ENCODE measurements at places on chromosomes 5 and 9.

DNA sequence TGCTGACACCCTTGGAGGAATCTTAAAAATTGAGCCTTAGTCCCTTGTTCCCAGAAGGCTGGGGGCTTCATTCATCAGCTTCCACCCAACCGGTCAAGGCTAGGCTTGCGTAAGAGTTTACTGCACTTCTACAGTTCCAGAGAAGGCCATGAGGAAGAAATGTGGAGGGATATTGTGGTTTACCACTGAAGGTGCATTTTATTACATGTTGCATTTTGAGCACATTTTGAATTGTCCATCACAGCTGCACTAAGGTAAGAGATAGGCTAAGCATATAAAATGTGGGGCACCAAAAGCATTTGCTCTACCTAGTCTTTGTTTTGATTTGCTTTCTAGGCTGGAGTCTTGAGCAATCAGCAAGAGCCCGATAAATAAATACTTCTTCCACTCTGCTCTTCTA lies 167.1 kb upstream of the PAPPA start:
- no peak for DNase-seq

DNA sequence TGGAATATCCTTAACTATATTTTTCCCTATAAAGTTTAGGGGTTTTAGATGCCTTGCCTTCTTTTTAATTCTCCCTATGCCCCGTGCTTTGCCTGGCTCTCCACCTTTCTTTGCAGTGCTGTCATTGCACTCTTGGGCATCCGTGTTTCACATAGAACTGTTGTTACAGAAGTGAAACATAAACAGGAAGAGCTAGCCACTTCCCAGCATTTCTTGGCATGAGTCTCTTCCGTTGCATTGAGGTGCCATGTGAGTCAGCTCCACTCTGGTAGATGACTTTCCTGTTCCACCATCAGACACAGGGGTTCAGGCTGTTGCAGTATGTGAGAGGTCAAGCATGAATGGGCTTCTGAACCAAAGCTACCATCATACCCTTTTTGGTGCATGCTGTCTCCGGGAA lies 73.4 kb downstream of the ANGPTL2 start:
- DNase-seq, result no peak

DNA sequence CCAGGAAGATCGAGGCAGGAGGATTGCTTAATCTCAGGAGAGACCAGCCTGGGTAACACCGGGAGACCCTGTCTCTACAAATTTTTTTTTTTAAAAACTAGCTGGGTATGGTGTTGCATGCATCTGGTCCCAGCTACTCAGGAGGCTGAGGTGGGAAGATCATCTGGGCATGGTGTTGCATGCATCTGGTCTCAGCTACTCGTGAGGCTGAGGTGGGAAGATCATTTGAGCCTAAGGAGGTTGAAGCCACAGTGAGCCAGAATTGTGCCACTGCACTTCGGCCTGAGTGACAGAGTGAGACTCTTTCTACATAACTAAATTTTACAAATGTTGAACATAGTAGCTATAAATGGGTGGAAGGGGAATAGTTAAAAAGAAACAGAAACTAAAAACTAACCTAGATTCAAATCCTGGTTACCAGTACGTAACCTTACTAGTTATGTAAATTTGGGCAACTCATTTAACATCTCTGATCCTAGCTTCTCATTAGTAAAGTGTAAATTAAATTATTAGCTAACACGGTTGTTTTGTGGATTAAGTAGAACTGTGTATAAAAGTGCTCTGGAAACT lies 41.7 kb downstream of the TMEM161B start:
- no peak for DNase-seq

GRCh38 chr5:59543821-59544442 lies 349.6 kb downstream of the PDE4D start:
- DNase-seq, result no peak

DNA sequence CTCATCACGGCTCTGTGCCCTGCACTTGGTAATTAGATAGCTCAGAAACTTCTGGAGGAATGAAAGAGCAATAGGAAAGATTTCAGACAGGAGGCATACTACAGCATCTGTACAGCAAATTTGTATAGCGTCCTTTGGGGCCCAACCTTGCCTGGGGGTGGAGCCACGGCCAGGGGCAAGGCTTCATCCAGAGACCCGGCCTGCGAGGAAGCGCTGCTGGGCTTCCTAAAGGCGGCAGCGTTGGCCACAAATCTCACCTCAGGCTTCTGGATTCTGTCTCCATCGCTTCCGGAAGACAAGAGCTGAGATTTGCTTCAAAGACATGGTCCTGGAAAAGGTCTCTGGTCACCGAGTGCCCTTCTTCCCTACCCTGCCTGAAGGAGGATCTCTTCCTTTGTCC lies 12.2 kb upstream of the SPATA31D1 start:
- DNase-seq, result no peak

DNA sequence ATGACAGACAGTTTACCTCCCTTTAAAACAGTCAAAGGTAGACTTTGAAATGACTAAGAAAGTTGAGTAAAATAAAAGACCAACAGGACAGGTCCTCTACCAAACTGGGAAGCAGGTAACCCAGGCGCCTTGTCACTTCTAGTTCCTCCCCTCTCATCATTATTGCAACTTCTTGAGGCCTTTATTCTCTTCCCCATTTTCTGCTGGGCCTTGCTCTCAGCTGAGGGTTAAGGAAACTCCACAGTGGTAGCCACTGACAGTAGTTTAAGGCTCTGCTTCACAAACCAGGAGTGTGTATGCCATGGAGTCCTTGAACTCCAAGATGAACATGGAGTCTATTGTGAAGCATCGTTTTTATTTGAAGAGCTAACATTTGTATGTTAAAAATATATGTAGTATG lies 36.9 kb upstream of the TCERG1 start:
- no peak for DNase-seq

GRCh38 chr5:95956021-95956899 lies 5.4 kb downstream of the ELL2 start:
- DNase-seq, result no peak

- no peak for DNase-seq
These were observed 82.7 kb downstream of the ITGA1 start for GRCh38 chr5:52870448-52870847.

DNA sequence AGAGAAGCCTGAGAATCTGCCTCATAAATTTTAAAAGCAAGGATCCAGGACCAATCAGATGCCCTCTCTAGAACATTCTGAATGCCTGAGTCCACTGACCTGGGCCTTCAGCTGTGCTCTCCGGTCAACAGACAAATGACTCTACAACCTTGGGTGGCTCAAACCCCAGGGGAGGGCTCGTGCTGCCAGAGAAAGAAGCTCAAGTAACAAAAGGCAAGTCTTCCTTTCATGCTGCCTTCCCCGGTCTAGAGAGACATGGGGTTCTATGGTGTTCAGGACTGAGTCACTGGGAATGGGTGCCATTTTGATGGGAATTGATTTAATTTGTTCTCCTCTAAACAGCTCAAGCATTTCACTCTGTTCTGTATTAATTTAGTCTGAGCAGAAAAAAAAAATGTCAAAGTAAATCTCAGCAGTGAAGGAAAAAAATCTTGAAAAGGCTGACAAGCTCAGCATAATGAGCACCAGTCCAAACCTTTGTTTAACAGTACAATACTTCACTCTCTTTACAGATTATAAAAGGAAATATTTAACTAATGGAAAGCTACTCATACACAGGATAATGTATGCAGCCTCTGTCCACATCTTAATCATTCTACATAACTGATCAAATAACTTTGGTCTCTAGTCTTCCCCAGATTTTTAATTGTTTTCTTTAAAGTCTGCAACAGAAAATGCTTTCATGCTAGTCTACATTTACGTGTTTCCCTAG lies 191.0 kb downstream of the GLIS3 start:
- no peak for DNase-seq

DNA sequence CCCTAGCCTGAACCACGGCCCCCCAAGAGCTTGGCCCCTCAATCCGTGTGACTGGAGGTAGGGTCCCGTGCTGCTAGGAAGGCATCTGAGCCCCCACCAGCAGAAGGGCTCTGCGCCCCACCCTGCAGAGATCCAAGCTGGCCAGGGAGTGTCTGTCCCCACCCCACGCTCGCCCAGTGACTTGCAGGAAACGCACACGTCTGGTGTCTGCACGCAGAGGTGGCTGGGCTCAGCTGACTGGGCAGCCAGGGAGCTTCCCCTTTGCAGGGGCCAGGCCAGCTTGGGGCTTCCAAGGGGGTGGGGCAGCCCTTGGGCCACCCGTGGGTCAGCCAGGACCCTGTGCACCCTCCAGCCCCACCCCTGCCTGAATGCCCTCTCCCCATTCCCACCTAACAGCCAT lies 24.3 kb downstream of the NOTCH1 start:
- DNase-seq, result no peak

DNA sequence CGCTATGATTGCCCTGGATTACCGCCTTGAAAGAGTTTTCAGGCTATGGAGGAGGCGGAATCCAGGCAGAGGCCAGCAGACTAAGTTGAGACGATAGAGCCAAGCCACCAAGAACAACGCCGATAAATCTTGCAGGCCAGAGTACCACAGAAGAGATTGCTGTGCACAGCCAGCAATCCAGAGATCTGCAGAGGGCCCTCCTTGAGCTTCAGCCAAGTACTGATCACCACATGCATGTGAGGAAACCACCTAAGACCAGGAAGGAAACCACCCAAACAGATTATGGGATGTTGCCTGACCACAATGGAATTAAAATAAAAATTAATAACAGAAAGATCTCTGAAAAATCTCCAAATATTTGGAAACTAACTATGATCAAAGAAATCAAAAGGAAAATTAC lies 74.9 kb downstream of the GCNT4 start:
- DNase-seq, result no peak

DNA sequence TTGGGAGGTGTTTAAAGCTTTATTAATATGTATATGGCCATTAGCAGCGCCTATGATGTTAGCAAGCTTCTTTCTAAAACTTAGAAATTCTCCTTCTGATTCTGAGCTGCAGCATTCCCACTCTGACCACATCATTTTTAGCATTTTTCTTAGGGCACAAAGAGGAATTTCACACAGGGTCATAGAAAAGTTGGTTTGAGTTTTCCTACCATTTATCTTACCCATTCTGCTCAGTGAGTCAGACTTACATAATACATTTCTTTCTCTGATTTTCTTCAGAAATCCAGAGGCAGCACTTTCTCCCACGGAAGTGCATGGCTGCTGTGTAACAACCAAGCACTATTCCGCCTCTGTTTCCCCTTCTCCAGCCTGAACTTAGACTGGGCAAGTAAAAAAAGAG lies 246.6 kb downstream of the ARL15 start:
- DNase-seq, result no peak

- no peak for DNase-seq
These were observed 674 bp downstream of the LHFPL2 start for GRCh38 chr5:78647838-78648358.

DNA sequence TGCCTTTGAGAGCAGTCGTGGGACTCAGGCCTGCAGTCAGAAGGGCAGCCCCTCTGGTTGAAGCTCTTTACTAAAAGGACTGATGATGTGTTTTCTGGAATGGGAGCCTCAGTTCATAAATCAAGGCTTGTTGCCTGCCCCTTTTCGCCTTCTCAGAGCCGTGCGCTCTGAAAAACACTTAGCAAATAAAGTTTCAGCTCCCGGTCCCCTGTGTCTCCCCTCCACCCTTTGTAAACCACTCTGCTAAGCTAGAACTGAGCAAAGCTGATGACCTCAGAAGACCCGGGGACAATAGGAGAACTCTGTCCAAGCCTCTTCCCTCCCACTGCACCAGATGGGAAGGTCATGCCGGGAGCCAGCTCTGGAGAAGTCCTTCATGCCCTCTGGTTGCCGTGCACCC lies 39.3 kb upstream of the ADRA1B start:
- DNase-seq, result no peak

GRCh38 chr5:36502608-36503007 lies 103.8 kb upstream of the SLC1A3 start:
- DNase-seq, result no peak

DNA sequence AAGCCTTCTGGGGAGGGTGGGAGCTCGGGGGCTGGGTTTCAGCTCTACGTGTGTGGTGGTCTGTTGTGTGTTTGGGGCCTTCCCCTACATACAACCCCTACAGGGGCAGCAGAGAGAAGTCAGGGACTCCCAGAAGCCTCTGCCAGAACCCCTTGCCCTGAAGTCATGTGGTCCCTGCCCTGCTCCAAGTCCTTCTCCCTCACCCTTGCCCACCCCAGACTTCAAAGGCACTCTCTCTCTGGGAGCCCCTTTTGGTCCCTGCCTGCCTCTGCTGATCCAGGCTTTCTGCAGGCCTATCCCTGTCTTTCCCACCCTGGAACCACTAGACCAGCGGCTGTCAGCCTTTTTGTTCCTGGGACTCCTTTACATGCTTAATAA lies 61.1 kb upstream of the PSD2 start:
- DNase-seq, result no peak

- DNase-seq, result no peak
These were observed 121.5 kb downstream of the CAMK4 start for GRCh38 chr5:111345731-111346130.

- peak; percentile 83 for DNase-seq
These were observed 59.0 kb downstream of the MAT2B start for GRCh38 chr5:163564321-163564938.

DNA sequence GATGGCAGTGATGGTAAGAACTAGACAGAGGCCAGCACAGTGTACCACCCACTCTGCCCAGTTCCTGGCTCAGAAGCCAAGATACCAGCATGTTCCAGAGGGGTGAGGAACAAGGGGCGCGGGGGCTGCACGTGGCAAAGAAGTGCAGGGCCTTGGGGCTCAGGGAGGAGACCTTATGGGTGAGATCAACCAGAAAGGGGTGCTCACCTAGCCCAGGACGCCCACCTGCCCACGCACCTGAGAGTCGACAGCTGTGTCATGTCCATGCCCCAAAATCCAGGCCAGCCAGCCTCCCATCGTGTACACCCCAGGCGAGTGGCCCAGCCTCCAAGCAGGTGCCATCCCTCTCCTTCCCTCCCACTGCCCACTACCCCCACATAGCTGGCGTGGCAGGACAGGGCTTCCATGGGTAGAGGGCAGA lies 34.9 kb downstream of the BICD2 start:
- DNase-seq, result peak; percentile 19

GRCh38 chr5:107533910-107534876 lies 136.5 kb downstream of the EFNA5 start:
- DNase-seq, result no peak

- DNase-seq, result no peak
These were observed 20.2 kb upstream of the PCDHB1 start for GRCh38 chr5:141031006-141031405.

DNA sequence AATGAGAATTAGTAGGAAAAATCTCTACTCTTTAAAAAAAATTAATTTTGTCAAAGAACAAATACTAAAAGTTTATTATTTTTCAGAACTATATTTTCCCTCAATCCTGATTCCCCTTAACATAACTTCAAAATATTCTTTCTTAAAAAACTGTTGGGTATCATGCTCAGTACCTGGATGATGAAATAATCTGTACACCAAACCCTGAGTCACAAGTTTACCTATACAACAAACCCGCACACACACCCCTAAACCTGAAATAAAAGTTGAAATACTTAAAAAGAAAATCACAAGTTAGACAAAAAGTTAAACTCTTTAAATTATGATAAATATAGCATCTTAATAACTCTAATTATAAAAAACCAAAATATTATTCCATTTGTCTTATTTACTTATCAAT lies 812.3 kb downstream of the MAT2B start:
- no peak for DNase-seq

- no peak for DNase-seq
These were observed 80.4 kb downstream of the ALDH7A1 start for GRCh38 chr5:126514558-126515141.

GRCh38 chr9:137464291-137464999 lies 5.3 kb upstream of the NSMF start:
- no peak for DNase-seq

GRCh38 chr9:23587433-23587832 lies 238.6 kb downstream of the ELAVL2 start:
- DNase-seq, result no peak

Data from activated CD8-positive, alpha-beta memory T cell treated with anti-CD3 and anti-CD28 coated beads for 24 hours (primary cell).